Thymus (tissue), 14 donors: ENCODE measurements at places on chromosomes 12 and 14.
A peak's percentile ranks its signal among the peaks of the same experiment; 100 is the strongest.

- no peak for DNase-seq
Observed at GRCh38 chr14:87935886-87936285, 57.1 kb downstream of the GALC start.

DNA sequence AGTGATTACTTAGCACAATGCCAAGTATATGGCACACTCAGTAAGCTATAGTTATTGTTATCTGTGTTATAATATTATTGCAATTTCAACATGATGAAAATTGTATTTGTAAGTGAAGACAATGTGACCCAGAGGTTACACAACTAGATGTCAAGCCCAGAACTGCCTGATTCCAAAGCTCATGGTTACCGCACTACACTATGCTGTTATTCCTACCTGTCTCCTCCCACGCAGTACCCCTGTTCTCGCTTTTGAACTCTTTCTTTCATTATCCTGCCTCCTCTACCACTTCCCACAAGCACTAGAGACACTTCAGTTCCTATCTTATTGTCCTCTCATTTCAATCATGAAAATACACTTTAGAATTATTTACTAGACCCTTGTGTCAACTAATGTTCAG is 93.2 kb downstream of the PLCZ1 start:
- DNase-seq: no peak

GRCh38 chr12:113981876-113982275 is 15.8 kb upstream of the RBM19 start:
- DNase-seq: no peak

DNA sequence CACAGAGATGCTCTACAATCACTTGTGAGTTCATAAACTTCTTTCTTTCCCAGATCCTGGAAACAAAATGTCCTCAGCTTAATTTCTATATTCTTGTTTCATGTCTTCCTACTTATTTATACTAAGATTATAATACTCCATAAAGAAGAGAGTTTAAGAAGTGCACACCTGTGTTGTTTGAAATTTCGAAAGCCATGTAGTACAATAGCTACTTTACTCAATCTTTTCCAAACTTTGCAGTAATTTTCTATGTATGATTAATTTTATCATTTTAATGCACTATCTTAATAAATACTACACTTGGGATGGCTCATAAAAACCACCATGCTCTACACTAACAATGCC is 300 bp upstream of the TTC5 start:
- DNase-seq: no peak

GRCh38 chr12:76374386-76375020 is 26.3 kb upstream of the BBS10 start:
- no peak for DNase-seq

- DNase-seq: no peak
Observed at GRCh38 chr14:55180434-55180833, 11.0 kb downstream of the DLGAP5 start.

- no peak for DNase-seq
Observed at GRCh38 chr12:85626001-85626783, 210.0 kb downstream of the RASSF9 start.

- DNase-seq: no peak
Observed at GRCh38 chr12:101051901-101052550, 158.0 kb downstream of the SLC5A8 start.

GRCh38 chr12:105142259-105142658 is 34.7 kb downstream of the WASHC4 start:
- DNase-seq: no peak

- DNase-seq: no peak
Observed at GRCh38 chr12:132478433-132478803, 11.5 kb upstream of the FBRSL1 start.

GRCh38 chr14:51336734-51337133 is 96.7 kb downstream of the TMX1 start:
- DNase-seq: no peak

- no peak for DNase-seq
Observed at GRCh38 chr14:89179891-89180404, 237.1 kb downstream of the FOXN3 start.

- DNase-seq: no peak
Observed at GRCh38 chr12:100044266-100044665, 59.5 kb upstream of the ANKS1B start.

GRCh38 chr12:113062502-113063395 is 6.2 kb downstream of the DTX1 start:
- no peak for DNase-seq

- no peak for DNase-seq
Observed at GRCh38 chr14:103725001-103725682, 9.5 kb downstream of the ZFYVE21 start.

- DNase-seq: no peak
Observed at GRCh38 chr12:45509187-45509586, 220.3 kb upstream of the ARID2 start.

GRCh38 chr14:67187826-67188225 is 1.4 kb upstream of the GARIN2 start:
- no peak for DNase-seq

GRCh38 chr14:78950649-78951048 is 780.5 kb downstream of the NRXN3 start:
- DNase-seq: no peak

GRCh38 chr14:33564774-33565630 is 385.9 kb downstream of the EGLN3 start:
- no peak for DNase-seq

- no peak for DNase-seq
Observed at GRCh38 chr14:60025571-60025970, 66.2 kb upstream of the PCNX4 start.

DNA sequence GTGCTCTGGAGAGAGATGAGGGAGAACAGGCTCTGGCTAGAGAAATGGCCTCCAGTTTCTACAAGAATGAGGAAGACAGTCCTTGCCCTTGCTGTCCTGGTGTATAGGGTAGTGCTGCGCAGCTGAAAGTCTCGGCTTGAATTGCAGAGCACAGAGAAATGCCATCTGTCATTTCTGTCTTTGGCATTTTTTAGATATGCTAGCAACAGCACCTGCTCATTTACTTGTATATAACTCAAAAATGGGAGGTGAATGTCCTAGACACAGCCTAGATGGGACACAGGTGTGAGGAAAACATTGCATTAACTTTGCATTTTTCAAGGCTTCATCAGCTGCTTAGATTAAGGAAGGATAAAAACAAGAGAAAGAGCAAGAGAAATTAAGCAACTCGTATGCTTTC is 35.8 kb downstream of the GPR19 start:
- DNase-seq: no peak

GRCh38 chr12:72346363-72346944 is 74.3 kb downstream of the TRHDE start:
- DNase-seq: peak; percentile 18

- DNase-seq: no peak
Observed at GRCh38 chr14:55448141-55448614, 7.8 kb upstream of the TBPL2 start.

DNA sequence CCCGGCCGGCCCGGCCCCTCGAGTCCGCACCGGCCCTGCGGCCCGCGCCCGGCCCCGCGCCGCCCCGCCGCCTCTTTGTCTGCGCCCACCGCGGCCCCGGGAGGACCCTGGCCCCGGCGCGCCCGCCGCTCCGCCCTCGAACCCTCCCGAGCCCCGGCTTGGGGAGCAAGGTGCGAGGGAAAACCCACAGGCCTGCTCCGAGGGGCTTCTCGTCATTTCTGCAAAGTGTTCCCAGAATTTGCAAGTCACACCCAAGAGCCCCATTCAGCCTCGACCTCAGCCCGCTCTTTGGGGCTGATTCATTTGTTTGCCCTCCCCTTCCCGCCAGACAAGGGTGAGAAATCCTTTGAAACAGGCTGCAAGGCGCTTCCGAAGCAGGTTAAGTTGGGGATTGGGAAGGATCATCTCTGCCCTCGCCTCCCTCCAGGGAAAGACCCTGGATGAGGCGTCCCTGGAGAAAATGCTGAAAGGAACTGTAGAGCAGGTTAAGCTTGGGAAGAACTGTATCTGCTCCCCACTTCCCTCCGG is 325 bp upstream of the CLIP1 start:
- DNase-seq: no peak

GRCh38 chr14:105049753-105050550 is 15.3 kb downstream of the GPR132 start:
- DNase-seq: no peak

DNA sequence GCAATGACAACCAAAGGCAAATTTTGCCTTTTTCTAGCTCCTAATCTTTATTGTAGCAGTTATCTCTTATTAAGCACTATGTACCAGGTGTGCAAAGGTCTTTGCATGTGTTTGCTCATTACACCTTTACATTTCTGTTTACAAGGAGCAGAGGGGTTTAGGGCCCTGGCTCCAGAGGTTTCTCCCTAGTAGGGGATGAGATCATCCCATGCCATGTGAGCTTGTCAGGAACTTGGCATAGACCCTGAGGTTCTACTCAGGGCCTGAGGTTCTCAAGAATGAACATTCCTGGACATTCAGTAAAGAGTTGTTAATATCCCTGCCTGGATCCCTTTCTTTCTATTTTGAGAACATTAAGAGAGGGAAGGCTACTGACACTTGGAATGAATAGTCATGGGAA is 292.0 kb downstream of the RPAP3 start:
- no peak for DNase-seq

- DNase-seq: no peak
Observed at GRCh38 chr12:99142651-99143050, 497.6 kb downstream of the APAF1 start.

DNA sequence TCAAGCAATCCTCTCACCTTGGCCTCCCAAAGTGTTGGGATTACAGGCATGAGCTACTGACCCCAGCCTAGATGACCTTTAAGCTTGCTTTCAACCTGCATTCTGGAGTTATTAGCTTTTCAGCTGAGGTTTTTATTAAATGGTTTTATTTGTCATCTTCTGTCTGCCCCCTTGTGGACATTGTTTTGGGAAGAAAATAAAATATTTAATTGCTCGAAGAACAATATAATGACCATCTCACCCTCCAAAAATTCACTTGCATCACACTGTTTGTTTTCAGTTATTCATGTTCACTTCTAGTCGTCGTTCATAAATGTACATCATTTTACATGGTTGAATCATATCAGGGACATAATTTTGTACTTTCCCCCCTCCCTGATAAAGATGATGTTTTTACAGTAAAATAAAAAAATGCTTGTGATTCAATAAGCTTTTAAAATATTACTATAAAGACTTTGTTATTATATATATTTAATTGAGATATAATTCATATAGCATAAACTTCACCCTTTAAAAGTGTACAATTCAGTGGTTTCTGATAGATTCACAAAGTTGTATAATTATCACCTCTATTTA is 10.1 kb upstream of the SPATS2 start:
- DNase-seq: peak; percentile 27

GRCh38 chr14:38210587-38211216 is 3.0 kb downstream of the SSTR1 start:
- DNase-seq: no peak

- DNase-seq: no peak
Observed at GRCh38 chr12:1855241-1855640, 34.9 kb downstream of the LRTM2 start.

DNA sequence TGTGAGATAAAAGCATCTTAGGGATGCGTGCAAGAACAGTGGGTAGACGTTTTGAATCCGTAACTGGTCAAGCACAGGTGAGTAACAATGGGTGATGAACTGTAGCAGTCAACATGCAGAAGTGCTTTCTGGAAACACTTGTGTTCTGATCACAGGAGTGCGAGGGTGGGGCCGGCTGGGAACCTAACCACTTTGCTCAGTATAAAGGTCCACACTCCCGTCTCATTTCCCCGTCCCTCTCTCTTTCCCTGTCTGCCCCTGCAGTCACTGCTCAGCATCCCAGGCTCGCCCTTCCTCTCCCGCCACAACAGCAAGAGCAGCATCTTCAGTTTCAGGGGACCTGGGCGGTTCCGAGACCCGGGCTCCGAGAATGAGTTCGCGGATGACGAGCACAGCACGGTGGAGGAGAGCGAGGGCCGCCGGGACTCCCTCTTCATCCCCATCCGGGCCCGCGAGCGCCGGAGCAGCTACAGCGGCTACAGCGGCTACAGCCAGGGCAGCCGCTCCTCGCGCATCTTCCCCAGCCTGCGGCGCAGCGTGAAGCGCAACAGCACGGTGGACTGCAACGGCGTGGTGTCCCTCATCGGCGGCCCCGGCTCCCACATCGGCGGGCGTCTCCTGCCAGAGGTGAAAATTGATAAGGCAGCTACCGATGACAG is 127.1 kb downstream of the FIGNL2 start:
- peak; percentile 13 for DNase-seq

- no peak for DNase-seq
Observed at GRCh38 chr12:105227879-105228278, 8.1 kb downstream of the APPL2 start.

DNA sequence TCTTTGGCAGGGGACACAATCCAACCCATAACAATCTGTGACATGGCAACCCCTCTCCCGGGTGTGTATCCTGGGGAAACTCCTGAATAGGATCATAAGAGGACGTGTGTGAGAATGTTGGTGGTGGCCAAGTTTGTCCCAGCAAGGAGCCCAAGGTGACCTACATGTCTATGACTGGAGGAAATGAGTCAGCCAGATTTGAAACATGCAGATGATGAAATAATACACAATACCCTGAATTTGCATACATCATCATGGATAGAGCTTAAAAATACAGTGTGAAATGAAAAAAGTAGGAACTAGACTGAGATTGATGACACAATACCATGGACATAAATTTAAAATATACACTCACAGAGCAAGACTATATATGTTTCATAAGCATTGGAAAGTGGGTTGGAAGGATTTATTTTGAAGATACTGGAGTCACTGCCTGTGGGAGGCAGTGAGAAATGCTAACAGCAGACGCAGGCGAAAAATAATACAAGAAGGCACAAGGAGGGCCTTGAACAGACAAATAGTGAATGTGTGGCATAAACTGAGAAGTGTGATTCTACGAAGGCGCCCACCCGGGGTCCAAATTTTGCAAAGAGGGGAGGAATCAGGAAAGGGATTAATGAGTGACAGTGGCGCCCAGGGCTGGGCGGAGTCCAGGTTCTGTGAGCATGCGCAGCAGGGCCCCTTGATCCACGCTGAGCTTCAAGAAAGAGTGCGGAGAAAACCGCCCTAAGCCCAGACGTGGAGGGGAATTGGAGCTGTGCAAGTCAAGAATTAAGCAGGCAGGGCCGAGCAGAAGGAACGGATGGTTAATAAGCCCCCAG is 7.0 kb upstream of the MAP1LC3B2 start:
- DNase-seq: no peak

DNA sequence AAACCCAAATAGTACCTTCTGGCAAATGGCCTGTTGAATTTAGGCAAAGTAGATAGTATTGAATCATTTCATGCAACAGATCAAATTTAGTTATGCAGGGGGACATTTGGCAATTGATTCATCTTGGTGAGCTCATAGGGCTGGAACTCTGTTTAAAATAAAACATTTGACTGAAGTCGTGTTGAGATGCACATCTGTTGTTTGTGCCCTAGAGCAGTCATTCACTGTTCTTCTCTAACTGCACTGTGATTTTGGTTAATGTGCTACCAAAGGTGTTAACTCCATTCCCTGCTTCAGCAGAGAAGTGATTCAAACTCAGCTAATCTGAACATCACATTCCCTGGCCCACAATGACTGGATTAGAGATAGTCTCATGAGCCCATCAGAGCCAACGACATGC is 44.0 kb upstream of the CSRP2 start:
- no peak for DNase-seq

- no peak for DNase-seq
Observed at GRCh38 chr12:66979251-66979650, 289.9 kb upstream of the CAND1 start.

GRCh38 chr14:91123201-91123600 is 9.3 kb downstream of the DGLUCY start:
- no peak for DNase-seq
